Gastrocnemius medialis (tissue), 4 donors: ENCODE measurements at places on chromosomes 4 and X.

DNA sequence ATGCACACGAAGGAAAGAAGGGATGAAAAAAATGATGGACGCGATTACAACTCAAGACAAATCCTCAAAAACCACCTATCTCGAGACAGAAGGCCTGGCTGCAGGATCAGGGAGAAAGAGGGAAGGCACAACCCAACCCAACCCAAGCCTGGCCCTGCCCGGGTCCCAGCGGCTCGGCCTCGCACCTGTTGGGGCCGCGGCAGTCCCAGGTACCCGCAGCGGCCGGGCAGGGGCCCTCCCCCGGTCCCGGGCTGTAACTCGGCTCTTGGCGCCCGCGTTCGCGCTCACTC is 464 bp downstream of the RASGEF1B start:
- H3K27ac ChIP-seq: peak overlapping the region; percentile 90
- H3K27me3 ChIP-seq: no peaks in the 10 kb centered on the region
- H3K36me3 ChIP-seq: no peaks in the 10 kb centered on the region
- H3K4me3 ChIP-seq: peak overlapping the region; percentile 85
- peaks cover 13% of the 10 kb centered on the region for H3K4me1 ChIP-seq

GRCh38 chr4:87006426-87006675 is 71.5 kb downstream of the AFF1 start:
- peaks cover 60% of the 10 kb centered on the region for H3K4me1 ChIP-seq
- no peak for DNase-seq
- H3K4me3 ChIP-seq: peak overlapping the region; percentile 78
- no peaks in the 10 kb centered on the region for H3K36me3 ChIP-seq
- H3K27ac ChIP-seq: peak overlapping the region; percentile 97
- no peaks in the 10 kb centered on the region for H3K27me3 ChIP-seq

GRCh38 chr4:84944947-84945346 is 21.5 kb downstream of the WDFY3 start:
- no peak for DNase-seq
- no peaks in the 10 kb centered on the region for H3K36me3 ChIP-seq

- H3K4me3 ChIP-seq: no peak overlapping the region
- no peaks in the 10 kb centered on the region for H3K27me3 ChIP-seq
- no peaks in the 10 kb centered on the region for H3K36me3 ChIP-seq
- no peak for DNase-seq
- H3K27ac ChIP-seq: peak overlapping the region; percentile 85
Measured at GRCh38 chr4:6773106-6773505, 9.4 kb upstream of the KIAA0232 start.

GRCh38 chrX:42538405-42538804 is 239.6 kb downstream of the PPP1R2C start:
- DNase-seq: no peak
- no peak overlapping the region for H3K27ac ChIP-seq
- no peaks in the 10 kb centered on the region for H3K36me3 ChIP-seq
- no peaks in the 10 kb centered on the region for H3K27me3 ChIP-seq

GRCh38 chr4:53055716-53056403 is 193.7 kb downstream of the RASL11B start:
- DNase-seq: no peak
- peaks cover 24% of the 10 kb centered on the region for H3K4me1 ChIP-seq
- H3K27ac ChIP-seq: no peak overlapping the region
- H3K27me3 ChIP-seq: no peaks in the 10 kb centered on the region
- H3K36me3 ChIP-seq: no peaks in the 10 kb centered on the region

DNA sequence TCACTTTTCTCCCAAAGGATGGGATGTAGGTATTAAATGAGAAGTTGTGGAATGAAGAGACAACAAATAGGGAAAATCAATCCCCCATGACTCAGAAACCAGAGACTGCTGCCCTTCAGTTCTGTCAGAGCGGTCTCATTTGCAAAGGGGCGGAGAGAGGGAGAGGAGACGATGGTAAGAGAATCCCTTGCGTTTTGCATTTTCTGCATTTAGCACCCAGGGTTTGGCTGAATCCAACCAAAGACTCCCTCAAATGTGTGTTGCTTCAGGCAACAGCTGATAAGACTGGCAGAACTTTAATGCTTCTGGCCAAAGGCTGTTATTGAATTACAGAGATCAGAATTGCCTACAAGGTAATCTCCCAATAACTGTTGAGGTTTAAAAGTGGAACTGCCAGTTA is 230.2 kb downstream of the EVC2 start:
- no peak for DNase-seq
- H3K4me1 ChIP-seq: no peaks in the 10 kb centered on the region
- H3K27ac ChIP-seq: no peak overlapping the region
- H3K27me3 ChIP-seq: no peaks in the 10 kb centered on the region
- H3K4me3 ChIP-seq: no peak overlapping the region
- H3K36me3 ChIP-seq: no peaks in the 10 kb centered on the region

DNA sequence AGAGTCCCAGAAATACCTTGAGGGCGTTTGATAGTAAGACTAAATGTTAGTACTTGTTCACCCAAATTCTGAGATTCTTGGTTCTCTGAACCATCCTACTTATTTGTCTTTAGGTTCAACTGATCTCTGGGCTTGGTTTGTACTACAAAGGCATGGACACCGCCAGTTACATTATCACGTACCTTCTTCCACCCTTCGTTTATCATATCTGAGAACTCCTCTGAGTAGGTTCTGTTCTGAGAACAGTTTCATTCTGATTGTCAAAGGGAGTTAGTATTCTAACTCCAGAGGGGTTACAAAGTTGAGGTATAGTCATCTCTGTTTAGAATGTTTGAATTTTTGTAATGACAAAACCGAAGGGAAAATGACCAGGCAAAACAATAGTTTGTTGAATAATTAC is 19.3 kb downstream of the ZFX start:
- no peak for DNase-seq
- H3K27ac ChIP-seq: peak overlapping the region; percentile 54
- no peak overlapping the region for H3K4me3 ChIP-seq
- H3K36me3 ChIP-seq: peaks cover 14% of the 10 kb centered on the region
- H3K27me3 ChIP-seq: no peaks in the 10 kb centered on the region

DNA sequence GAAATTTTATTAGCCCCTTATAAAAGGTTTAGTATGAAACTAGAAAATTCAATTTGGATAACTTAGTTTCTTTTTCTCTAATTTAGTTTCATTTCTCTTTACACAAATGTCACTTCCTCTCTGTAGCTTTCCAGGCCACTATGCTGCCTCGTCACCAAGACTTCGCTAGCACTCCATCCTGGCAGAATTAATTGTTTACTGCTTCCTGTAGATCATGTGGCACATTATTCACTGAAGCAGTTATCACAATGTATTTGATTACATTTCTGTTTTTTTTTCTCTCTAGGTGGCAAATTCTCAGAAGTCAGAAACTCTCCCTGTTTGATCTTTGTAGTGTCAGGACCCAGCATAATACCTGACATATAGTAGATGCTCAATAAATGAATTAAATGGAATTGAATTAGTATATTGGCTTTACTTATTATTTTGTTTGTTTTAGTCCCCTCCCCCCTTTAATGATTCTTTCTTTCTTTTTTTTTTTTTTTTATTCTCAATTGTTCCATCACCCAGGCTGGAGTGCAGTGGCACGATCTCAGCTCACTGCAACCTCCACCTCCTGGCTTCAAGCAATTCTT is 9.3 kb upstream of the SAT1 start:
- peak overlapping the region; percentile 57 for H3K27ac ChIP-seq
- H3K4me3 ChIP-seq: no peak overlapping the region
- no peak for DNase-seq
- no peaks in the 10 kb centered on the region for H3K36me3 ChIP-seq

- DNase-seq: no peak
- no peaks in the 10 kb centered on the region for H3K27me3 ChIP-seq
- no peaks in the 10 kb centered on the region for H3K4me1 ChIP-seq
- peaks cover 3% of the 10 kb centered on the region for H3K36me3 ChIP-seq
- H3K4me3 ChIP-seq: no peak overlapping the region
Measured at GRCh38 chr4:17497890-17498523, 13.9 kb downstream of the QDPR start.

DNA sequence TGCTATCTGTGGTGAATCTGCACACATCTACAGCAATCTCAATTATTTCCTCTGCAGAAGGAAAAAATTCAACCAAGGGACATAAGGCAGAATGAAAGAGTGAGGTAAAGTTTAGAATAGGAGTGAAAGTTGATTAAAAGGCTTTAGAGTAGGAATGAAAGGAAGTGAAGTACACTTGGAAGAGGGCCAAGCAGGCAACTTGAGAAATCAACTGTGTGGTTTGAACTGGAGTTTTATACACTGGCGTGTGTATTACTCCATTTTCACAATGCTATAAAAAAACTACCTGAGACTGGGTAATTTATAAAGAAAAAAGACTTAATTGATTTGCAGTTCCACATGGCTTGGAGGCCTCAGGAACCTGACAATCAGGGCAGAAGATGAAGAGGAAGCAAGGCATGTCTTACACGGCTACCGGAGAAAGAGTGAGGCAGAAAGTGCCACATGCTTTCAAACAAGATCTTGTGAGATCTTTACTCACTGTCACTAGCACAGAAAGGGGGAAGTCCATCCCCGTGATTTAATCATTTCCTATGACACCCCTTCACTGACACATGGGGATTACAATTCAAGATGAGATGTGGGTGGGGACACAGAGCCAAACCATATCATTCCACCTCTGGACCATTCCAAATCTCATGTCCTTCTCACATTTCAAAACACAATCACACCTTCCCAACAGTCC is 234.8 kb downstream of the IL15 start:
- H3K4me1 ChIP-seq: no peaks in the 10 kb centered on the region
- no peak for DNase-seq
- no peaks in the 10 kb centered on the region for H3K36me3 ChIP-seq
- H3K27ac ChIP-seq: no peak overlapping the region
- no peaks in the 10 kb centered on the region for H3K27me3 ChIP-seq

DNA sequence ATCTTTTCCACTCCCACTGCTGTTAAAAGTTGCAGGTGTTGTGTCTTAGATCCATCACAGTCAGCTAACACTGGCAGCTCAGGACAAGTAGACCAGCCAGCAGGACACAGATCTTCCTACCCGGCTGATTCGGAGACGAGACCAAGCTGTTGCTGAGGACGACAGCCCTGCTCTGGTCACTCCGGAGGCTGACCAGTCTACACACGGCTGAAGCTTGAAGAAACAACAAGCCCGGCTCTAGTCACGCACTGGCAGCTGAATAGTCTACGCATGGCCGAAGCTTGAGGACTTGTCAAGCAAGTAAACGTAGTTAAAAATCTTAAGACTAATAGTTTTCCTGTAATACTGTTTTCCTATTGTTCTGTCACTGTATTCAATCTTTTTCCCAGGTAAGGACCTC is 1.8 kb downstream of the ACOX3 start:
- H3K4me3 ChIP-seq: no peak overlapping the region
- peaks cover 70% of the 10 kb centered on the region for H3K4me1 ChIP-seq
- no peak for DNase-seq
- no peaks in the 10 kb centered on the region for H3K36me3 ChIP-seq

DNA sequence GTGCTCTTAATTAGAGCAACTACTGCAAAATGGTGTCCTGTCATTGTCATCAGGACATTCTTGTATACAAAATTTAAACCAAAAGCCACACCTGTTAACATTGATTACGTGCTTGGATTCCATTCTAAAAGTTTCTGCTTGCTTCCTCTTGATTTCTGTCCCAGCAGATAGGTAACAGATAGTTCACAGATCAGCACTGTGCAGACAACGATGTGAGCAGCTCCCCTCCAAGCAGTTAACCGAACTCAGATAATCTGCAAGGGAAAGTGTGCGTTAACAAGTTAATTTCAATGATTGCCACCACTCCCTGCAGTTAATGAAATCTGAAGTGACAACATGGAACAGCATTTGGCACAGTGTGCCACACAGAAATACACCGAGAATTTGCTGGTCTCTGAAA is 54.4 kb upstream of the RELL1 start:
- no peak for DNase-seq
- H3K27me3 ChIP-seq: no peaks in the 10 kb centered on the region
- H3K27ac ChIP-seq: no peak overlapping the region
- no peaks in the 10 kb centered on the region for H3K4me1 ChIP-seq
- no peak overlapping the region for H3K4me3 ChIP-seq

DNA sequence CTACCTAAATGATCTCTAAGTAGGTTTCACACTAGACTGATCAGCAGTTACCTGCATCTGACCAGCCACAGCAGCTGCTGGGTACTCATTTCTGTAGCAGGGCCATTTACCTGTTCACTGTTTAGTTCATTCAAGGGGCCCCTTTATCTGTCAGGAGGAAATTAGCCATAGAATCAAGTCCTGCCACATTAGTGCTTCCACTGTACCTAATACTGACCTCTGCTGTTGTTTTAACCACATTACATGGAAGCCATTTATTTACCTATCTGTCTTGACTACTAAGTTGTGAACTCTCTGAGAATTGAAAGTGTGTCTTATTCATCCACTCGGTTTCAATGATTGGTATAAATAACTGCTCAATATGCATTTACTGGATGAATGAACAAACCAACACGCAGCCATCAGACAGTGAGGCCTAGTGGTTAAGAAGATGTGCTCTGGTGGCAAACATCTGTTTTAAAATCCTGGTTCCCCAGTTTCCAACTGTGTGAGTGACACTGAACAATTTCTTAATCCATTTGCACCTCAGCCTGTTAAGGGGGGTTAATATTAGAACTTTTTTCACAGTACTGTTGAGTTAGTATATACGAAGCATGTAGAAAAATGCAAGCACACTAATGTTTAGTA is 30.0 kb upstream of the ANXA5 start:
- no peak overlapping the region for H3K4me3 ChIP-seq
- no peaks in the 10 kb centered on the region for H3K4me1 ChIP-seq
- no peaks in the 10 kb centered on the region for H3K27me3 ChIP-seq
- no peaks in the 10 kb centered on the region for H3K36me3 ChIP-seq

DNA sequence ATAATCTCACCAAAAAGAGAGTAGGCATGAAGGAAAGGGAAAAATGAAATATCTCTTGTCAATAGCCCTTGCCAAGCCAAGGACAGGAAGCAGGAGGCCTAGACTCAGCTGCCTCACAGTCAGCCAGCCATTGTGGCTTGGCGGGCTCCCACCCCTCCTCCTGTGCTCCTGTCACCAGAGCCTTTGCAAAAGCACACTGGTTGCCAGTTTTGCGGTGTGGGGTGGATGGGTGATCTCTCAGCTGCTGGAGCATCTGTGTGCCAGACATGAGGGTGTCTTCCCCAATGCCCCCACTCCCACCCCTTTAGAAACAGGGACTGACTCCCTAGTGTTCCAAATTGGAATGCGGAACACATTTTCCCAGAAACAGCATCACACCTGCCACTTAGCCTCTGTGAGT is 26.1 kb downstream of the ARHGEF6 start:
- H3K27me3 ChIP-seq: no peaks in the 10 kb centered on the region
- peak overlapping the region; percentile 86 for H3K27ac ChIP-seq
- no peak overlapping the region for H3K4me3 ChIP-seq
- peaks cover 44% of the 10 kb centered on the region for H3K4me1 ChIP-seq

DNA sequence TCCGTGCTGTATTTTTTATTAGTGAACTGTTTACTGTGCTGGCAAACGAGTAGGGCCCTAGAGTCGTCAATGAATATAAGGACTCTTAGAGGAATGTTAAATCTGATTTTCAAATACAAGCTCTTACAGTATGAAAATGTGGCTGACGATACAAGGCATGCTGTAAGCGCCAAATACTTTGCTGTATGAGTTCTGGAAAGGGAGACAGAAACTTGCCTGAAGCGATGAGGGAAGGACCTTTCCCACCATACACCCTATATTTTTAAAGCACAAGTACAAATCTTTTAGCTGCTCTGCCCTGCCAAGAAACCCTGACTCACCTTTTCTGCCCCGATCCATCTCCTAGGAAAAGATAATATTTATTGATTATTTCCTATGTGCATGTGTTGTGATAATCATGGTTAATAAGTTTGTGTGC is 15.7 kb upstream of the RUFY3 start:
- H3K36me3 ChIP-seq: no peaks in the 10 kb centered on the region
- H3K4me1 ChIP-seq: peaks cover 24% of the 10 kb centered on the region
- H3K27ac ChIP-seq: peak overlapping the region; percentile 95
- no peak for DNase-seq

GRCh38 chr4:14361084-14361483 is 641.2 kb upstream of the CPEB2 start:
- H3K27ac ChIP-seq: no peak overlapping the region
- no peaks in the 10 kb centered on the region for H3K36me3 ChIP-seq
